T-helper 9 cell (primary cell): ENCODE measurements at places on chromosomes 13 and 19.

DNA sequence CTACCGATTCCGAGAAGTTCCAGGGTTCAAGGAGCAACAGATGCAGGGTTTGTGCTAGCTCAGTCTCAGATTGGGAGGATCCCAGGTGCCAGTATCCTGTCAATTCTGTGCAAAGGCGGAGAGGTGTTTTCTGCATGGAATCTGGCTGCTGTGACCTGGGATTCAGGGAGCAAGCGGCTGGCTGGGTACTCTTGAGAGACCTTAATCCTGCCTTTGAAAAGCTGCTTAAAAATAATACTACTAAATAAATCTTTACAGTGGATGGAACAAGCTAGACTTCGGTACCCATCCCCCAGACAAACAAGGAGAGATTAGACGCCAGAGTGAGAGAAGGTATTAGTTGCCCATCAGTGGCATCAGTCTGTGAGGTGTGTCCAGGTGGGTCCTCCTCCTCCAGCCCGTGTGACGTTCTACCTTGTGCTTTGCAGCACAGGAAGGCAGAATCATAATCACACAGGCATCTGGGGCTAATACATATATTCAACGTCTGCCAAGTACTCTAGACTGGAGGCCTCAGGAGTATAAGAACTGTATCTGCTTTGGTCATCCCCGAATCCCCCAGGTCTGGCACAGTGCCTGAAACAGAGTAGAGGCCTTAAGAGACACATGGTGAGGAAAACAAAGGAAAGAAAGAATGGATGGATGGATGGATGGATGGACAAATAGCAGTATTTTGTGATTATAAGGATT, 230.6 kb downstream of the ZNF536 start:
- DNase-seq, result no peak

DNA sequence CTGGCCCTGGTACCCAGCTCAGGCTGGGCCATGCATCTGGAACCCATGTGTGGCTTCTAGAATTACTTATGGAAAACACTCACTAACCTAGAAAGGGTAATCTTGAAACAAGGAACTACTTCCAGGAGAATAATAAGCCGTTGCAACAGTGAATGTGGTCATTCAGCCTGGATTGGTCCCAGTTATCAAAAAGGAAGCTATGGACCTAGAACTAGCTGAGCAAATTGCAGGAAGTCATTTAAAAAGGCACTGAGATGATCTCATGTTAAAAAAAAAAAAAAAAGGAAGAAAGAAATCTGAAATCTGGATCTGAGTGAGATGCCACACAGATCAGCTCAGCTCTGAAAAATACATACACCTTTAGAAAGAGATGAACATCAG, 59.6 kb downstream of the DCT start:
- DNase-seq, result no peak

DNA sequence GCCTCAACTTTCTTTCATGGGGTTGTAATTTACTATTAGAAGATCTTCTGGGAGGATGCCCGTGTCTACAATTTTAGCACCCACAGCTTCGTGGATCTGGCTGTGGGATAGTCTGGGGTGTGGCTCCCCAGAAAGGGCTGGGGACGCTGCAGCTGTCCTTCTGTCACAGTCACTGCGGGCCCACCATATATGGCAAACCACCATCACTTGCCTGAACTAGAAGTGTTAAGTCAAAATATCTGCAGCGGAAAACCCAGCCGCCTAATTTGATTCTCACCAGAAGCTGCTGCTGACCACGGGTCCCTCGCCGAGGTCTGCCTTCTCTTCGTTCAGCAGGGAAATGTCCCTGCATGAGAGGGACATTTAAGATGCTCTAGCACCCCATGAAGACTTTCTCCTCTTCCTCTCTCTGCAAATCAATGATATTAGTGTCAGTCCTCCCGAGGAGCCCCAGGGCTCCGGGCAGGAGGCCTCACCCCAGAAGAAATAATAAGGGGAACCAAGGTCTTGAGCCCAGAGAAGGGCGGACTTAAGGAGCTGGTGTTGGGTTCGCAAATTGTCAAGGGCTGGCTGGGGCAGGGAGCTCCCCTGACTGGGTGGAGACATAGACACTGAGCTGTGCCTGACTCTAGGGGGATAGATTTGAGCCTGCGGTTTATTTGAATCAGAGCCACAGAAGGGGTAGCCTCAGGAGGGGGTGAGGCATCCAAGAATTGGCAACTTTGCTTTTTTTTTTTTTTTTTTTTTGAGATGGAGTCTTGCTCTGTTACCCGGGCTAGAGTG, 3.0 kb upstream of the MATK start:
- DNase-seq, result no peak

DNA sequence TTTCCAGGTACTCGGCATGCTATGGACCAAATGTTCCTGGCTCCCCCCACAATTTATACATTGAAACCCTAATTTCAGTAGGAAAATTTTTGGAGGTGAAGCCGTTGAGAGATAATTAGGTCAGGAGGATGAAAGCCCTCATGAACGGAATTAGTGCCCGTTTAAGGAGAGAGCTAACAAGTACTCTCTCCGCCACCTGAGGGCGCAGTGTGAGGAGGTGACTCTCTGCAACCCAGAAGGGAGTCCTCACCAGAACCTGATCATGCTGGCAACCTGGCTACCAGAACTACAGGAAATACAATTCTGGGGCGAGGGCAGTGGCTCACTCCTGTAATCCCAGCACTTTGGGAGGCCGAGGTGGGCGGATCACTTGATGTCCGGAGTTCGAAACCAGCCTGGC, 397.8 kb downstream of the SLITRK5 start:
- DNase-seq, result no peak

DNA sequence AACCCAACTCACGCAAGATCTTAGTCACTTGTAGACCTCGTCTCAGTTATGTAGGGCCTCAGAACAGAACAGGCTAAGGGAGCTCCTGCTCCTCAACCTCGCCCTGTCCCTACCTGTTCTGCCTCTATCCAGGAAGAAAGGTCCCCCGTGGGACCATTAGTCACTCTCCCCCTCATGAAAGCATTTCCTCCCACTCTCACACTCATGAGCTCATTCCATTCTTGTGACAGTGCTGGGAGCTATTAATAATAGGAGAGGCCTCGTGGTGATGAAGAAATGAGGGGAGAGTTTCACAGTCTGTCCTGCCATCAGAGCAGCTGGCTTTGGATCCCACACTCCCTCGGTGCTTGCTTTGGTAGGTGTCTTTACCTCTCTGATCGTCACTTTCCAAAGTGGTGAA, 10.2 kb downstream of the PPP2R1A start:
- no peak for DNase-seq

DNA sequence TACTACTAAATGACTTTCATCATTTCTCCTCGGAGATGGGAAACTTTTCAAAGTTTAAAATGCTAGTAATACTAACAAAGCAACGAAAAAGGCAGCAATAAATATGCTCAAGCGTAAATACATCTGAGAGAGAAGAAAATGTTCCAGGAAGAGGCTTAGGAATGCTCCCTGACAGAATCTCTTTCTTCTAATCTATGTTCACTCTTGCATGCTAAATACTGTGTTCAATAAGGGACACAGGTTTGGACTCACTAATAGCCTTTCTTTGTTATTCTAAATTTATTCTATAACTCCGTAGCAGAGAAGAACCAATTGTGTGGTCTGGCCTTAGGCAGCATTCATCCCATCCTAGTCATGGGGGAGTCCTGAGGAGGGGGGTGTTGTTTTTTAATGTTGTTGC, 823.0 kb downstream of the PCDH9 start:
- DNase-seq, result no peak
